Cerebellar nuclear complex (tissue), 1 donor: ENCODE measurements at places on chromosomes 1 and 21.

GRCh38 chr1:12232221-12232620 lies 2.4 kb downstream of the VPS13D start:
- DNase-seq: no peak

- no peak for DNase-seq
Measured at GRCh38 chr1:183385340-183386144, 32.6 kb downstream of the NMNAT2 start.

GRCh38 chr1:3148171-3148570 lies 79.2 kb downstream of the PRDM16 start:
- no peak for DNase-seq

GRCh38 chr1:178870944-178871343 lies at the start of gene ANGPTL1:
TSS of gene ANGPTL1 (minus strand) at chr1:178871077. CDS start at chr1:178865776, 5,301 bp downstream.
- no peak for DNase-seq

DNA sequence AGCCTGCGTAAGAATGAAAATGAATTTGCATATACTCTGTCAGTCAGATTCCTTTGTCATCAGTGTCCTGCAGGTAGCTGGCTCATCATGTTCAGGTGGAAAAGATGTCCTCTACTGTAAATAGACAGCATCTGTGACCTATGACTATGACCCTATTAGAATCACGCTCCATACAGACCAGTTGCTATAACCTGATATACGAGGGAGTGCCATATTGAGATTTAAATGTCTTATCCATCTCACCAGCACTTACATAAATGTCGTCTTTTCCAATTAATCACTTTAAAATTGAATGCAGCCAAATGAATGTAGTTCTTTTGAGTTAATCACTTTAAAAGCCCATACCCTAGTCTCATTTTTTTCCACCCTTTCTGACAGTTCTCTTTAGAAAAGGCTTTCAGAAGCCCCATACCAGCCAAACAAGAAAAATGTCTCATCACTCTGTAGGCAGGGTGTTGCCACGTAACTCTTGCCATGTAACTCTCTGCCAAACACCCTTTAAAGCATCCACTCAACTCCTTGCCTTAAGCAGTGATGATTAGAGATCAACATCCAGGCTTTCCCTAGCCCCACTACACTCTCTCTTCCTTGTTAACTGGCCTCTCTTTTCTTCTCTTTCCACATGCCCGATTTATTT lies 26.3 kb downstream of the DNASE2B start:
- DNase-seq: no peak

- DNase-seq: no peak
Measured at GRCh38 chr21:34181431-34182039, 108.2 kb downstream of the MRPS6 start.

- DNase-seq: no peak
Measured at GRCh38 chr1:53415432-53415831, 43.8 kb upstream of the DMRTB1 start.

DNA sequence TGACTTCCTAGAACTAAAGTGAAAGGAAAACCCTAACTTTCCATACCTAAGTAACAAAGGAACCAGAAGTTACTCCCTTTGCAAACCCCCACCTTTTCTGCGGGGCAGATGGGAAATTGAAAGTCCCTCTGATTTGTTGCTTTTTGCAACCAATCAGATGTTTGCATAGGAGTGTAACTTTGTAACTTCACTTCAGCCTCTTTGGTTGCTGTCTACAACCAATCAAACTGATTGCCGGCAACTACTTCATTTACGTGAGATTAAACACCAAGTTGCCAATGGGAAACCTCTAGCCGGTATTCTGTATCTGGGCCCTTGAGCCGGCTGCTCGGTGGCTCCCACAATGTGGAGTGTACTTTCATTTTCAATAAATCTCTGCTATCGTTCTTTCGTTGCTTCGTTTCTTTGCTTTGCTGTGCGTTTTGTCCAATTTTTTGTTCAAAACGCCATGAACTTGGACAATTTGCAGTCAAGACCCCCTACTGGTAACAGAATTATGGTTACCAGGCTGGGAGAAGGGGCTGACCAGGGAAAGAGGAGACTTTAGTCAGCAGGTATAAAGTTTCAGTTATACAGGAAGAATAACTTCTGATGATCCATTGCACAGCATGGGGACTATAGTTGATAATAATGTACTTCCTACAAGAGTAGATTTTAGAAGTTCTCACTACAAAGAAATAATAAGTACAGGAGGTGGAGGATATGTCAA lies 69.2 kb upstream of the RGS2 start:
- DNase-seq: no peak

GRCh38 chr1:209607102-209607794 lies 23.7 kb downstream of the CAMK1G start:
- no peak for DNase-seq

DNA sequence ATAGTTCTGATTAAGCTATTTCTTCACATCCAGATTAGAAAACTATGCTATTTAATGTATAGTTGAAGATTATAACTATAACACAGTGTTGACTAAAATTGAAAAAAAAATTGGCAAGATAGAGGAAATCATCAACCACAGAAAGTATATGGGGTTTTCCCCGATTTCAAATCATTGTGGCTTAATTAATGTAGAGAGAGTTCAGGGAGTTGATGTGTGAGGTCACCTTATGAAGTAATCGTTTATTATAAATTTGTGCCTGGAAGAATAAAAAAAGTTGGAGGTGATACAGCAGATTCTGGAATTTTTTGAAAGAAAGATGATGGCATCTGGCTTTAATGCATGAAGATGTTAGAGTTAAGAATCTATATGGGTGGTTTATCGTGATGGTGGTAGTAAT lies 84.3 kb downstream of the PTGS2 start:
- no peak for DNase-seq

DNA sequence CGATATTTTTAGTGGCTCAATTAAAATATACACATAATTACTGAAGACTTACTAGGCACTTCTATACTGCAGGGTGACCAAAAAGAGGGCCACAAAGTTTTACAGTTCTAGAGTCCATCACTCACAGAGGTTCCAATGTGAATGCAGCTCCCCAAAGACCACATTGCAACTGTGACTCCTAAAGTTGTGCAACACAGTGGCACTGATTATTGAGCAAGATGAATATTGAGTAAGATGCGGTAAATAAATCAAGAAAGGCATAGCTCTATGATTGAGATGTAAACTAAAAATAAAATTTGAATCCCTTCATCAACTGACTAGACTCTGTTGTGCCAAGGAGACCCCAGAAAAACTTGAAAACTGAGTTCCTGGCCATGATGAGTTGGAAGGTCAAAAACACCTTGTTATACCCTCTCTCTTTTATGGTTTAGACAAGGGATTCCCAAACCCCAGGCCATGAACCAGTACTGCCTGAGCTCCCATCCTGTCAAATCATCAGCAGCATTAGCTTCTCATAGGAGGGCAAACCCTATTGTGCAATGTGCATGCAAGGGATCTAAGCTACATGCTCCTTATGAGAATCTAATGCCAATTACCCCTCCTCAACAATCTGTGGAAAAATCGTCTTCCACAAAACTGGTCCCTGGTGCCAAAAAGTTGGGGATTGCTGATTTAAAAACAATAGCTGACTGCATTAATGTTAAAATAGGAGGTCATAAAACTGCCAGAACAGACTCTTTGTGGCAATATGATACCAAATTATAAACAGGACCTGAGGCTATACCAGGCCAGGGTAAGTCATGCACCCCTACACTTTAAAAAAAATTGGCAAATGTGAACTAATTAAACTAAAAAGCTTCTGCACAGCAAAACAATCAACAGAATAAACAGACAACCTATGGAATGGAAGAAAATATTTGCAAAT lies 94.3 kb downstream of the ADGRL4 start:
- no peak for DNase-seq

- DNase-seq: no peak
Measured at GRCh38 chr1:156625436-156626078, 6.3 kb downstream of the HAPLN2 start.

DNA sequence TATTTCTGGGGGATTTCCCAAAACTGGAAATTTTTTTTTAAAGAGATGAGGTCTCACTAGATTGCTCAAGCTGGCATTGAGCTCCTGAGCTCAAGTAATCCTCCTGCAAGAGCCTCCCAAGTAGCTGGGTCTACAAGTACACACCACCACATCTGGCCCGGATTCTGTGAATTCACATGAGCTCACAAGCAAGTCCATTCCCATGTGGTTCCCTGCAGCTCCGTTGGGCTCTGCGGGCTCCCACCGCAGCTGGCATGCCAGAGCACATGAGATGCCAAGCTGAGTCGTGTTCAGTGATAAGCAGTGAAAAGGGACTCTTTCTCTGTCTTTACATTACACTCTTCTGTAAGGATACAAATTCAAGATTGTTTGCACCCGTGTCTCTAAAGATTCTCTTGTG lies 21.9 kb upstream of the TTF2 start:
- no peak for DNase-seq

GRCh38 chr1:177163844-177164379 lies 600 bp downstream of the ASTN1 start:
- no peak for DNase-seq

DNA sequence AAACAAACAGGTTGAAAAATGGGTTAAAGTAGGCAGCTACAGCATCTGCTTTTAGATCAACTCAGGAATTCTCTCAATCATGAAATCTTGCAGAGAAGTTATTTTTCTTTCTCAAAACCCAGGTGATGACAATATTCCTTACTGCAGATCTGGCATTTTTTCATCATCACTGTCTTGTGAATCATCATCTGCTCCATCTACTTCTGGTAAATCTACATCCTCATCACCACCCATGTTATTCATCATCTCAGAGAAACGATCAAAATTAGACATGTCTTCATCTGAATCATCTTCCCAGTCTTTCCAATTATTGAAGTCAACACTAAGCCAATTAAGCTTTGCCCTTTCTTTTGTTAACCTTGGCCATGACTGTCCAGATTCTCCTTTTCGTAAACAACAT lies 21.8 kb downstream of the GBP2 start:
- no peak for DNase-seq

DNA sequence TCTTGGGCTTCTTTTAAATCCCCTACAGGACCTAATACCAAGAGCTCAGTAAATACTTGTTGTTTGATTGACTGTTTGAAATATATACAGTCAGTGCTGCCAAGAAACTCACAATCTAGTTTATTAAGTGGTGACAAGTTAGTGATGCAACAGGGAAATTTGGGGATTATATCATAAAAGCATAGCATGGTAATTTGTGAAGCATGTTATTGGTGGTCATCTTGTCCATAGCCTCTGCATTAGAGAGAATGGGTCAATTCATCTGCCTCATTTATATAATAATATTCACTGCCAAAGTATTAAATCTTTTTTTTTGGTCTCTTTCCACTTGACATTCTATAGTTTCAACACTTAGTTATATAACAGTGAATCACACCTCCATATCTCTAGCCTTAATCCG lies 138.2 kb upstream of the SPAG17 start:
- DNase-seq: no peak

DNA sequence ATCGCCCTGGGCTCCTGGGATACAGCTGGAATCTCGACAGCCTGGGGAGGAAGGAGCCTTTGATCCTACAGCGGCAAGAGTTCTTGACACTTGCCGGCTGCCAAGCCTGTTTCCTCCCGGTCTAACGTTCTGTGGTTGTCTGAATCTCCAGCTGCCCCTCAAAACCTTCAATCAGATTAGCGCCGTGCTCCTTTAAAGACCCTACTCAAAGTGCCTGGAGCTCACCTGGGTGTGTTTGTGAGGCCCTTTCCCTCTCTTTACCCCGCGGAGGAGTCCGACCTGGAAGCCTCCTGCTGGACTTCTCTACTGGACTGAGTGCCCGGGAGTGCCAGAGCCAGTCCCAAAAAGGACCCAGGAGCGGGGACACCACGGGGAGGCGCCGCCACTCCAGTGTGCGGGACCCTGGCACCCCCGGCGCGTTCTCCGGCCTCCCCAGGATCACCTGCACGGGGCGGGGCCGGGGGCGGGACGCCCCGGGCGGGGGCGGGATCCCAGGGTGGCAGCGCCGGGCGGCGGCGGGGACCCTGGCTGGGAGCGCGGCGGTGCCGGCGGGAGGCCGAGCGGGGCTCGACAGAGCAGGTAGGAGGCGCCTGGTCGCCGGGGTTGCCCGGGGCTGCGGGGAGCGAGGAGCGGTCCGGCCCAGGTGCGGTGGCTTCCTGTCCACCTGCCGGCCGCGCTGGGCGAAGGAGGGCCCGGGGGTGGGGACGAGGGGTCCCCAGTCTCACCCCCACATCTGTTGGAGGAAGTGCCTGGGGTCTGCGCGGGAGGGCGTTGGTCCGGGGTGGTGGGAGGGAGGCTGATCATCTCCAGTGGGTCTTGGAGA lies at the start of gene NCMAP:
Gene NCMAP (plus strand): TSS at position 497 of the 823 bp plus-strand sequence. CDS start 39,344 bp downstream, outside the sequence.
- no peak for DNase-seq

DNA sequence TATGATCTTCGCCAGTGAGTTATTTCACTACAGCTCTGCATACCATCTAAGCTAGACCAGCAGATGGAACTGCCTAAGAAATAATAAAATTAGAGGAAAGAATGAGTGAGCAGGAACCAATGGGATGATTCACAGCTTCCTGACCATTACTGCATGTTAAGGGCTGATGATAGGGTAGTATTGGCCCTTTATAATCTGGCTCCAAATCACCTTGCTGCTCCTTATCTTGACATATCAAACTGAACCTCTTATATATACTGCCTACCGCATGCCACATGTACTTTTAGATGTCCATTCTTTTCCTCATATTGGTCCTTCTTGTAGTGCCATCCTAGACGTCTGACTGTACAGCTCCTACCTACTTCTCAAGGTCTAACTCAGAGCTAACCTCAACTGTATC lies 524.4 kb downstream of the DPYD start:
- DNase-seq: no peak
